ENCODE measurements at places on chromosomes 16 and 17. TPM values are rescaled to one million over a fixed set of nuclear protein-coding genes. Genes with fewer than 3 reads are reported as not detected.

- no peak for DNase-seq
These were observed 76.4 kb downstream of the ANKRD11 start for GRCh38 chr16:89413811-89414585.

GRCh38 chr17:44203731-44204440 lies 4.2 kb upstream of the ATXN7L3 start:
- peak; percentile 71 for DNase-seq

DNA sequence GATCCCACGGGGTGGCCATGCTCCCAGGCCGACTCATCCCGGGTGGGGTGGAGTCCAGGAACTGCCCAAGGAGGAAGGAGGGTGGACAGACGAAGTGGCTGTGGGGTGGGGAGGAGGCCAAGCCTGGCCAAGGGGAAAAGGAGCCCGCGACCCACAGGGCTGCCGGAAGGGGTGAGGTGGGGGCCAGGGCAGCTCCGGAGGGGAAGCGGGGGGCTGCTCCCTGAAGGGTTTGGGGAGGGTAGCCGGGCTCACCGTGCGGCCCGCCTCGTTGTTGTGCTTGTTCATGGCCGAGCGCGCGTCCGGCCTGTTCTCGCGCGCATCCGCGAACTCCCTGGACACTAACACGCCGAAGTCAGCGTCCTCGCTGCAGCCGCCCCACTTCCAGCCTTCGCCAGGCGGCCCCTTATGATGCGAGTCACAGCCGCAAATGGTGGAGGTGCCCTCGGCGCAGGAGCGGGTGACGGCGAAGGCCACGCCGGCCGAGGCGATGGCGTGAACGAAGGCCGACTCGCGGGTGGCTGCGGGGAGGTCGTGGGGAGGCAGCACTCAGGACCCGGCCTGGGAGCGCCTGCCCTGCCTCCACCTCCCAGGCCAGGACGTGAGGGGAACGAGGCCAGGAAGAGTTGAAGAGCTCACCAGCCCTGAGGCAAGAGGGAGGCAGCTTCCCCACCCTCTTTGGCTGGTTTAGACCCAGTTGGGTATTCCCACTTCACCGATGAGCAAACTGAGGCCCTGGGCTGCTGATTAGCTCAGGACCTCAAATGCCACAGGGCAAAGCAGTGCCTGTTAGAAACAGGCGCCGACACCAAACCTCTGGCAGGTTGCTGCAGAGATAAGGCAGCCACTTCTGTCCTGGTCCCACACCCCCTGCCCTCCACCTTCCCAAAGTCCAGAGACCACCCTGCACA lies 48.7 kb downstream of the WNT3 start:
- no peak for DNase-seq

DNA sequence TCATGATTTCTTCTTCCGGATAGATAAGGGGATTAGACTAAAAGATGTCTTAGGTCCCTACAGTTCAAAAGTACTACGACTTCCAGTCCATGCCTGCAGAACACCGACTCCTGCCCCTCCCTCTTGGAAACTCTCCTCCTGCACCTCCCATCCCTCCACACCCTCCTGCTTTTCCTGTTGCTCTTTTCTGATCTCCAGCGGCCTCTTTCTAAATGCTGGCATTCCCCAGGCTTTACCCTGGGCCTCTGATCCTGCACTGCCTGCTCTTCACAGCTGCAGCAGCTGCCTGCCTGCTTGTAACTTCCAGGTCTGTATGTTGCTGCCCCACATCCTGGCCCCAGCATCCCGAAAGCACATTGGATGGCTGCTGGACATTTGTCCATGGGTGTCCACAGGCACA lies 154.2 kb downstream of the KCNJ12 start:
- no peak for DNase-seq

DNA sequence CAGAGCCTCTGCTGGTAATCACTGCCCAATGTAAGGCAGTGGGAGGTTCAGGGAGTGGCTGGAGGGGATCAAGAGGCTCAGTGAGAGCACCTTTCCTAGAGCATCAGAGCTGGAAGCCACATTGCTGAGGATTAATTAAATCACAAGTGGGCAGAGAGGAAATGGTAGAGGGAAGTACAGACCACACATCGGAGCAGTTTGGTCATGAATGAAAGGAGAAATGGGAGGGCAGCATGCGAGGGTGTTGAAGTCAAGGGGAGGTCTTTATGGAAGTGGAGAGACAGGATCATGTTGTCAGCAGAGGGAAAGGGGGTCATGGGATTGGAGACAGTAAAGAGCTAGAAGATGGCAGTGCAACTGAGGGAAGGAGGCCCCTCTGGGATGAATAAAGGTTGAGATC lies 2.3 kb downstream of the CCL17 start:
- no peak for DNase-seq

GRCh38 chr17:8176998-8177731 lies 985 bp upstream of the TMEM107 start:
- no peak for DNase-seq

- DNase-seq: no peak
These were observed 9.8 kb downstream of the PMFBP1 start for GRCh38 chr16:72162105-72162692.

DNA sequence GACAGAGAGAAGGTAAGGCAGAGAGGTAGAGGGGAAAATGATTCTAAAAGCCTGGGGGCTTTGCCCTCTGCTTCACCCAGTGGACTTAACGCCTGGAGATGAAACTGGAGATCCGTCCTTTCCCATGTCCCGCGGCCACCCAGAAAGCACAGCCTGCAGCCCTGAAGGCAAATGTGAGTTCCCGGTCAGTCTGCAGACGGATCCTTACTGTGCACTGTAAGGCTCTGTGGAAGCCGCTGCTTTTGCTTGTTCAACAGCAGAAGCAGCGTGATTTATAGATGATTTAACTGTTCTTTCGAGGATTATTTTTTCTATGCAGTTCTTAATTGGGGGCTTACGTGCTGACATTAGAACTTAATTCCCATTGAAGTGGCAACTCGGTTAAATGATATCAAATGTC lies 290.4 kb downstream of the FOXL1 start:
- no peak for DNase-seq

- DNase-seq: no peak
These were observed 16.4 kb downstream of the NF1 start for GRCh38 chr17:31111183-31111582.

- DNase-seq: no peak
These were observed 30.8 kb downstream of the GPR139 start for GRCh38 chr16:20042848-20043247.

DNA sequence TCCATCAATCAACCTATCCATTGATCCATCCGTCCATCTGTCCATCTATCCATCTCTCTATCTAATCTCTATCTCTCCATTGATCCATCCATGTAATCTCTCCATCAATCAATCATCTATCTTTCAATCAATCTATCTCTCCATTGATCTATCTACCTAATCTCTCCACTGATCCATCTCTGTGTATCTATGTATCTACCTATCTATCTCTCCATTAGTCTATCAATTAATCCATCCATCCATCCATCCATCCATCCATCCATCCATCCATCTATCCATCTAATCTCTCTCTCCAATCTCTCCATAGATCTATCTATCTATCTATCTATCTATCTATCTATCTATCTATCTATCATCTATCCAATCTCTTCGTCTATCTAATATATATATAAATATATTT lies 3.5 kb upstream of the RNF222 start:
- DNase-seq: no peak

GRCh38 chr17:62045517-62045916 lies 19.6 kb downstream of the MED13 start:
- DNase-seq: no peak

GRCh38 chr17:1871756-1872155 lies 42.0 kb downstream of the RPA1 start:
- no peak for DNase-seq

- no peak for DNase-seq
These were observed 16.6 kb upstream of the LITAF start for GRCh38 chr16:11603331-11603750.

- no peak for DNase-seq
These were observed 57.3 kb downstream of the B9D1 start for GRCh38 chr17:19305256-19305655.

- DNase-seq: no peak
These were observed 81.1 kb downstream of the VPS35L start for GRCh38 chr16:19636436-19637267.

- no peak for DNase-seq
These were observed 353.1 kb upstream of the MON1B start for GRCh38 chr16:76837872-76838271.

DNA sequence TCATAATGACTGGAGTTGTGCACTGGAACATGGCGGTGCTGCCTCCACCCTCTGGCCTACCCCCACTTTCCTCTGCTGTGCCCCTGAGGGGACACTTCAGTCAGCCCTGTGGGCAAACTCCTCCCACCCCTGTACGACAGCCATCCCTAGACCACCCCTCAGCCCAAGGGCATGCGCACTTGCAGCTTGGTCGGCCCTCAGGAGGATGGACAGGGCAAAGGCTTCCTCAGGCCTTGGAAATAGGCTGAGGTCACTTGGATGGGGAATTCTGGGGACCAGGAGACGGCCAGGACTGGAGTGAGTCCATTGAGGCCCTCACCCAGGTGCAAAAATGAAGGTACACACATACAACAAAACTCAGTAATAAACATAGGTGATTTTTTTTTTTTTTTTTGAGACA lies 41.0 kb downstream of the FZD2 start:
- no peak for DNase-seq

DNA sequence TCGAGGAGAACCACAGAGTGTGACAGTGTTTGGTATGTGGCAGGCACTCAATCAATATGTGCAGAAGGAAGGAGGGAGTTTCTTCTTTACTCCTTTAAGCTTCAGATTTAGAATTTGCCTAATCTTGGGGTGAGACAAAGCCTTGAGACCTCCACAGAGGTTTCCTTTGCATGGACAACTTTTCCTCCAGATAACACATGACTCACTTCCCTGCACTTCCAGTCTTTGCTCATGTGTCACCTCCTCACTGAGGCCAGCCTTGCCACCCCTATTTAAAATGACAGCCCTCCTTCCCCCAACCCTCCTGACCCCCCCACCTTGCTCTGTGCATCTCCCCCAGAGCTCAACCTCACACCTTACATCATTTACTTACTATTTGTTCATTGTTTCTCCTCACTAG lies 17.4 kb upstream of the NOS2 start:
- no peak for DNase-seq

- DNase-seq: no peak
These were observed 17.4 kb upstream of the ZNF469 start for GRCh38 chr16:88365244-88365865.

- DNase-seq: no peak
These were observed 12.0 kb downstream of the TBC1D24 start for GRCh38 chr16:2486645-2487516.

The PLD6 gene
- 8.8 TPM for total RNA-seq

The PRSS33 gene
- not detected for total RNA-seq

The NEK8 gene
- 5.5 TPM for total RNA-seq

The RHBDF1 gene
- 92.1 TPM for total RNA-seq

The RTN4RL1 gene
- total RNA-seq: 0.96 TPM

The HID1 gene
- 3.0 TPM for total RNA-seq

The TMC5 gene
- not detected for total RNA-seq
